Pons (tissue), 1 donor: ENCODE measurements at places on chromosomes 7 and 10.
A peak's percentile ranks its signal among the peaks of the same experiment; 100 is the strongest.

- DNase-seq, result no peak
These were observed 116.0 kb downstream of the SLIT1 start for GRCh38 chr10:97069576-97070362.

DNA sequence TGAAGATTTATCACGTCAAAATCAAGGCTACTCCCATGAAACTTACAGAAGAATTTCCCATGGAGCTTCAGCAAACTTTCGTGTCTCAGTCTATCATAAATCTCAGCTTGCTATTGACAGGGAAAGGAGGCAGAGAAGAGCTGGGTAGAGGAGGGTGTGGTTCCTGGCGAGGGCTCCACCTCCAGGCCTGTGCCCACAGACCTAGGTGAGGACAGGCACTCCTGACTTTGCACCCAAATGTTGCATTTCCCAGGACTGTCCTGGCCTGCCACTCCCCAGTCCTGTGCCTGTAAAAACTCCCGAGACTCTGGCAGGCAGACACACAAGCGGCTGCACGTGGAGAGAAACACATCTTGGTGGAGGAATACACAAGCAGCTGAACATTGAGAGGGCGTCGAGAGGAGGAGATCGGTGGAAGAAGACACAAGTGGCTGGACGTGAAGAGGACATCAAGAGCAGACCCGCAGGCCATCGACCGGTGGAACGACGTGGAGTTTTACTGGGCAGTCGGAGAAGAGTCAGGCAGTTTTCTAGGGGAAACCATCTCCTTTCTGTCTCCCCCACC is 145.1 kb downstream of the CTNNA3 start:
- DNase-seq, result no peak

GRCh38 chr10:127293640-127294039 is 97.2 kb upstream of the INSYN2A start:
- no peak for DNase-seq

- no peak for DNase-seq
These were observed 2.3 kb upstream of the CREB5 start for GRCh38 chr7:28409716-28410627.

GRCh38 chr10:52043811-52044210 is 270.3 kb upstream of the DKK1 start:
- DNase-seq, result no peak

GRCh38 chr7:124689523-124689922 is 76.1 kb downstream of the GPR37 start:
- DNase-seq, result no peak

DNA sequence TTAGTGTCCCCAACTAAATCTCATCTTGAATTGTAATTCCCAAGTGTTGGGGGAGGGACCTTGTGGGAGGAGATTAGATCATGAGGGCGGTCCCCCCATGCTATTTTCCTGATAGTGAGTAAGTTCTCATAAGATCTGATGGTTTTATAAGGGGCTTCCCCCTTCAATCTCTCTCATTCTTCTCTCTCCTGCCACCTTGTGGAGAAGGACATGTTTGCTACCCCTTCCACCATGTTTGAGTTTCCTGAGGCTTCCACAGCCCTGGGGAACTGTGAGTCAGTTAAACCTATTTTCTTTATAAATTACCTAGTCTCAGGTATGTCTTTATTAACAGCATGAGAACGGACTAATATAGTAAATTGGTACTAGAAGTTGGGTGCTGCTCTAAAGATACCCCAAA is 365.6 kb downstream of the ANKRD7 start:
- no peak for DNase-seq

GRCh38 chr7:9250876-9251275 is 817.5 kb downstream of the NXPH1 start:
- no peak for DNase-seq

DNA sequence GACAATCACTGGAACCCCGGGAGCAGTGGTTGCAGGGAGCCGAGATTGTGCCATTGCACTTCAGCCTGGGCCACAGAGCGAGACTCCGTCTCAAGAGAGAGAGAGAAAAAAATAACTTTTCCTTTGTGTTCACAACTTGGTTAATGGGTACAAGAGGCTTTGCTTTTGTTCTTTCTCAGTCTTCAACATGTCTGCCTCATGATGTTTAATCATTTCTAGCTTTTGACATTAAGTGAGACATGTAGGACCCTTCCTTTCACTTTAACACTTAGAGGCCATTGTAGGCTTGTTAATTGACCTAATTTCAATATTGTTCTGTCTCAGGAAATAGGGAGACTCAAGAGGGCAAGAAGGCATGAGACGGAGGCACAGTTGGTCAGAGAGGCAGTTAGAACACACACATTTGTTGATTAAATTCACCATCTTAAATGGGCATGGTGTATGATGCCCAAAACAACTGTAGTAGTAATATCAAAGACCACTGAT is 9.3 kb upstream of the CRCP start:
- DNase-seq, result no peak

- DNase-seq, result no peak
These were observed 16.1 kb downstream of the MYO1G start for GRCh38 chr7:44962483-44963251.

DNA sequence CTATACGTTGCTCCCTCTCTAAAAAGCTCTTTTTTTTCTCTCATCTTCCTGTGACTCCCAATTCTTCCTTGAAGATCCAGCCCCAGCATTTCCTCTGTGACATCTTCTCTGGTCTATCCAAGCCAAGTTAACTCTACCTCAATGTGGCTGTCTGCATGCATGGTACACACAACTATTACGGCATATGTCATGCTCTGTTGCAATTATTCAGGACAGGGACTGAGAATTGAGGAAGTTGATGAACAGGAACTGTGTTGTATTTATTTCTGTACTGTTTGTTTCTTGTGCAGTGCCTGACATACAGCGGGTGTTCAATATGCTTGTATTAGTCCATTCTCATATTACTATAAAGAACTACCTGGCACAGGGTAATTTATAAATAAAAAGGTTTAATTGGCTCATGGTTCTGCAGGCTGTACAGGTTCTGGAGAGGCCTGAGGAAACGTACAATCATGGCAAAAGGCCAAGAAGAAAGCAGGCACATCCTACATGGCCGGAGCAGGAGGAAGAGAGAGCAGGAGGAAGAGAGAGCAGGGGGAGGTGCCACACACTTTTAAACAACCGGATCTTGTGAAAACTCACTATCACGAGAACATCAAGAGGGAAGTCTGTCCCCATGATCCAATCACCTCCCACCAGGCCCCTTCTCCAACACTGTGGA is 6.3 kb downstream of the TRPV5 start:
- DNase-seq, result peak; percentile 50

DNA sequence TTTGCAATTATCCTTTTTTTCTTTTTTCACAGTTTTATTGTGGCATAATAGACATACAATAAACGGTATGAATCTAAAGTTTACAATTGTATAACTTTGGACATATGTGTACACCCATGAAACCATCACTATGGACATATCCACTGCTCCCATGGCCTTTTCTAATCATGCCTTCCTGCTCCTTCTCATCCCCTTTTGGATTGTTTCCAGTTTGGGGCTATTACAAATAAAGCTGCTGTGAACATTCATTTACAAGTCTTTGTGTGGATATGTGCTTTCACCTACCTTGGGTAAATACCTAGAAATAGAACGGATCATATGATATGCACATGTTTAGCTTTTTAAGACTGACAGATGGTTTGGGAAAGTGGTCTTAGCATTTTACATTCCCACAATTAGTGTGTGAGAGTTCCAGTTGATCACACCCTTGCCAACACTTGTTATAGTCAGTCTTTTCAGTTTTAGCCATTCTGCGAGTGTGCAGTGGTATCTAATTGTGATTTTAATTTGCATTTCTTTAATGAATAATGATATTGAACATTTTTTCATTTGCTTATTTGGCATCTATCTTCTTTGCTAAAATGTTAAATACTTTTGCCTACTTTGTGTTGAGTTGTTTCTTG is 120.9 kb upstream of the KAT6B start:
- no peak for DNase-seq

DNA sequence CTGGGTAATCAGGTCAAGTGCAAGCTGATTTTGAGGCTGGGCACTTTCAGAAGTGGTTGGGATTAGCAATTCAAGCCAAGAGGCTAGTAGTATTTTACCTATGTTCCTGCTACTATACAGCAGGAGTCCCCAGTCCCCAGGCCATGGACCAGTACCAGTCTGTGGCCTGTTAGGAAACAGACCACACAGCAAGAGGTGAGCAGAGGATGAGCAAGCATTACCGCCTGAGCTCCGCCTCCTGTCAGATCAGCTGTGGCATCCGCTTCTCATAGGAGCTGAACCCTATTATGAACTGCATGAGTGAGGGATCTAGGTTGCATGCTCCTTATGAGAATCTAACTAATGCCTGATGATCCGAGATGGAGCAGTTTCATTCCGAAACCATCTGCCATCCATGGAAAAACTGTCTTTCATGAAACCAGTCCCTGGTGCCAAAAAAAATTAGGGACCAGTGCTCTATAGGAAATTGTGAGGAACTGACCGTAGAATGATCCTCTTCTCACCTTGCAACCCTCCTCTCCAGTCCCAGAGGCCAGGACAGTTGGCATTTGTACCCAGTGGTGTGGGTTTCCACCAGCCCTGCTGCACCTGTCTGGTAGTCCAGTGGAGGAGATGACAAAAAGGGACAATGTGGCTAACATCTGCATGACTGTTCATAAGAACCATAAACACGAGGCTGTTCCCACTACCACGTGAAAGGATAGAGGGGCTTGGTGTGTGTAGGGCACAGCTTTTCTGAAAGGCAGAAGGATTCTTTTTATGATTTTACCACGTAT is 172.5 kb downstream of the KIAA1217 start:
- DNase-seq, result no peak

- peak; percentile 33 for DNase-seq
These were observed 151.4 kb upstream of the PITRM1 start for GRCh38 chr10:3323865-3324498.

- DNase-seq, result no peak
These were observed 23.6 kb upstream of the PWWP2B start for GRCh38 chr10:132373241-132373955.

DNA sequence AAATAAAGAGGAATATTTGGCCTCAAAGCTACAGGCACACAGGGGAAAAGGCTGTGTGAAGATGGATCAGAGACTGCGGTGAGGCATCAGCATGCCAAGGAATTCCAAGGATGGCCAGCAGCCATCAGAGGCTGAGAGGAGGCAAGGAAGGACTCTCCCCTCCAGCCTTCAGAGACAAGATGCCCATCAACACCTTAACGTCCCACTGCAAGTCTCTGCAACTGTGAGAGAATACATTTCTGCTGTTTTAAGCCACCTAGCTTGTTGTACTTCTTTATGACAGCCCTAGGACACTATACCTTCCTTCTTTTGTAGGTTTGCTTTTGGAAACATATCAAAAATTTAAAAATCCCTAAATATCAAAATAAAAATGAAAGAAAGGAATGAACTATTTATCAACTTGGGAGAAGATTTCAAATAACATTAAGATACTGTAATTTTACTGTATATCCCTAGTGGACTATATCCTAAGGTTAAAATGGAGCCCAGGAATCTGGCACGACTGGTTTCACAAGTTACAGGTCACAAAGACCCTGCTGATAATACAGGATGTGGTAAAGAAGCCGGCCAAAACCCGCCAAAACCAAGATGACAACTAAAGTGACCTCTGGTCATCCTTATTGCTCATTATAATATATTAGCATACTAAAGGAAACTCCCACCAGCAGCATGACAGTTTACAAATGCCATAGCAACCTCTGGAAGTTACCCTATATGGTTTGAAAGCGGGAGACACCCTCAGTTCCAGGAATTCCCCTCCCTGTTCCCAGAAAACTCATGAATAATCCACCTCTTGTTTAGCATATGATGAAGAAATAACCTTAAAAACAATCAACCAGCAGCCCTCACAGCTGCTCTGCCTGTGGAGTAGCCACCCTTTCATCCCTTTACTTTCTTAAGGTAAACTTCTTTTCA is 185.2 kb downstream of the AVL9 start:
- DNase-seq, result no peak
